ENCODE measurements at places on chromosomes 4 and X.

- DNase-seq: no peak
Observed at GRCh38 chr4:28469387-28469786, 1608.7 kb downstream of the STIM2 start.

- DNase-seq: peak; percentile 71
Observed at GRCh38 chr4:151674804-151675391, 85.9 kb downstream of the GATB start.

GRCh38 chrX:102599951-102600579 lies 750 bp downstream of the ARMCX5 start:
- DNase-seq: no peak

DNA sequence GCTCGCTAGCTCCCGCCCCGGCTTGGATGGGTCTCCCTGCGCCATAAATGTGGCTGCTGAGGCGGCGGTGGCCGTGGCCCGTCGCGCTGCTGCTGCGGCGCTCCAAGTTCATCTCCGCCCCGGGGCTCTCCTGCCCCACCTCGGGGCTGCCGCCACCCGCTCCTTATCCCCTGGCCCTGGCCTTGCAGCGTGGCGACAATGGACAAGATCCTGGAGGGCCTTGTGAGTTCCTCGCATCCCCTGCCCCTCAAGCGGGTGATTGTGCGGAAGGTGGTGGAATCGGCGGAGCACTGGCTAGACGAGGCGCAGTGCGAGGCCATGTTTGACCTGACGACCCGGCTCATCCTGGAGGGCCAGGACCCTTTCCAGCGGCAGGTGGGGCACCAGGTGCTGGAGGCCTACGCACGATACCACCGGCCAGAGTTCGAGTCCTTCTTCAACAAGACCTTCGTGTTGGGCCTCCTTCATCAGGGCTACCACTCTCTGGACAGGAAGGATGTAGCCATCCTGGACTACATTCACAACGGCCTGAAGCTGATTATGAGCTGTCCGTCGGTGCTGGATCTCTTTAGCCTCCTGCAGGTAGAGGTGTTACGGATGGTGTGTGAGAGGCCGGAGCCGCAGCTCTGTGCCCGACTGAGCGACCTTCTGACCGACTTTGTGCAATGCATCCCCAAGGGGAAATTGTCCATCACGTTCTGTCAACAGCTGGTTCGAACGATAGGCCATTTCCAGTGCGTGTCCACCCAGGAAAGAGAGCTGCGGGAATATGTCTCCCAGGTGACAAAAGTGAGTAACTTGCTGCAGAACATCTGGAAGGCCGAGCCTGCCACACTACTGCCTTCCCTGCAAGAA lies 763 bp downstream of the USP38 start:
- peak; percentile 45 for DNase-seq

DNA sequence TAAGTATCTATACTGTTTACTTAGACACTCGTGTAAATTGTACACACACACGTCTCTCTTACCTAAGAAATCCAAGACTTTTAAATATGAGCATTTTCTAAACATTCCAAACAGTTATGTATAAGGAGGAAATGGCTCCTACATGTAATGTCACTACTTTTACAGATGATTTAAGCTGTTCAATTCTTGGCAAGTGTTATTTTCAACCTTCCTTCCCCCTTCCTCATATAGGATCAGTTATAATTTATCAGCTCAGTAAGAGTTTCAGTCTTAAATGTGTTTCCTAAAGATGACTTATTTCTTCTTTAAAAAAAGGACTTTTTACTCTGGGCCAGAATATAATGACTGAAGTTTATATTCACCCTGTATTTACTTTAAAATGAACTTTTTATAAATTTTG lies 601.1 kb downstream of the ANKRD50 start:
- DNase-seq: no peak

GRCh38 chr4:87465739-87466366 lies 43.5 kb downstream of the NUDT9 start:
- no peak for DNase-seq

DNA sequence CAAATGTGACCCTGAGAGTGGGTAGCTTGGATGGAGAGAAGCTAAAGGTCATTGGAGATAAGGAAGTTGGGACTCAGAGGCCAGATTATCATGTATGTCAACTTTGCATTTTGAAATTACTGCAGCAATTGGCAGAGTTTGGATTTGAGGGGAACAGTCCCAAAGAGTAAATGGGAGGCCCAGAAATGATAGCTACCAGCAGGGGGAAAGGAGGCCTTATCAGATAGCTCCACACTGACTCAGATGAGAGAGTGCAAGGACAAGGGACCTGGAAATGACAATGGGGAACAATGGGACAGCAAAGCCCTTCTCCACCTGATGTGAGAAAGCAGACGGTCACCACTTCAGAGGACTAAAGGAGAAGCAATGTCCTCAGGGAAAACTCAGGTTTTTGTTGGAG lies 201.5 kb upstream of the JADE1 start:
- DNase-seq: no peak

GRCh38 chrX:68917799-68918198 lies 89.0 kb downstream of the EFNB1 start:
- DNase-seq: no peak

GRCh38 chrX:119155416-119156035 lies 27.9 kb upstream of the KIAA1210 start:
- no peak for DNase-seq

DNA sequence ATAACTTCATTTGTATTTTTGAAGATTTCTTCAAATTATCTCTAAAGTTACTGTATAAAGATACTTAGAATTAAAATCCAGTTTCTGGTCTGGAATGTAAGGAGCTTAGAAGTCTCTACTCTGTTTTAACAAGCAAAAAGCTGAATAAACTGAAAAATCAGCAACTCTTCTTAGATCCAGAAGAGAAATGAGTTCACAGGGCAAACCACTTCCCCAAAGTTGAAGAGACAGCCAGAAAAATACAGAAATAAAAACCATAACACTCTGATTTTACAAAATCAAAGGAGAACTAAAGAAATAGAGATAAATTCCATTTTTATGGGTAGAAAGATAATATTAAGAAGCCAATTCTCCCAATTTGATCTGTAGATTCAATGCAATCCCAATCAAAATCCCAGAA lies 1166.8 kb downstream of the ADGRL3 start:
- no peak for DNase-seq

Data from ovary (tissue), 10 donors.